Activated CD4-positive, CD25-positive, alpha-beta regulatory T cell treated with anti-CD3 and anti-CD28 coated beads, Interleukin-2, amount 50 U/mL, for 72 hours (primary cell): ENCODE measurements at places on chromosomes 1 and 21.
A peak's percentile ranks its signal among the peaks of the same experiment; 100 is the strongest.

GRCh38 chr1:107415241-107415640 lies 274.4 kb downstream of the NTNG1 start:
- no peak for DNase-seq

GRCh38 chr1:63906047-63906704 lies 132.4 kb downstream of the ROR1 start:
- DNase-seq = no peak

DNA sequence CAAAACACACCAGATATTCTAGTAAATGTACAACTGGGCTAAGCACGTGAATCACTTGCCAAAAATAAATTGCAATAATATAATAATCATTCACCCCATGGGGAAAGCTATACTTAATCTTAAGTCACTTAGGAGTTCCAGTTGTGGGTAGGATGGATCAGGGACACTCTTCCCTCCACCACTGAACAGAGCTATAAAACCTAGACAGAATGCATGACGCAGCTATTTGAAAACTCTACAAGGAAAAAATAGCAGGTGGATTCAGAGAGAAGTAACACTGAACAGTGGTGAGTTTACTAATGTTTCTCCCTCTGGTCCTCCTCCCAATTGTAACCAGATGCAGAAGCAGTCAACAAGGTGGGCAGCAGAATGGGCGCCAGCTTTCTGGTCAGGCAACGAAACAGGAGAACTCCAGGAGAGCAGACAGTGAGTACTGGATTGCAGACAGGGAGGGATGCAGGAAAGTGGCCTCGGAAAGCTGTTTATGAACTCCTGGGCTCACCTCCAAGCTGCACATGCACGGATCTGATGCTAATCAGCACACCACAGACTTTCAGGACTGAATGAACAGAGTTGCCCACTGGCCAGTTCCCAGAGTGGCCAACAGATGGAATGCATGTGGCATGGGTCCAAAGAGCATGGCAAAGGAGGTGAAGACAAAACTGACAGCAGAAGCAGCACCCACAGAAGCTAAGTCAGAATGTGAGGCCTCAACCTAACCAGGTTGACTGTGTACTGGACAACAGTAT lies 41.4 kb downstream of the TARBP1 start:
- no peak for DNase-seq

- DNase-seq = peak; percentile 49
These were observed 2.7 kb upstream of the SDC3 start for GRCh38 chr1:30911059-30911954.

DNA sequence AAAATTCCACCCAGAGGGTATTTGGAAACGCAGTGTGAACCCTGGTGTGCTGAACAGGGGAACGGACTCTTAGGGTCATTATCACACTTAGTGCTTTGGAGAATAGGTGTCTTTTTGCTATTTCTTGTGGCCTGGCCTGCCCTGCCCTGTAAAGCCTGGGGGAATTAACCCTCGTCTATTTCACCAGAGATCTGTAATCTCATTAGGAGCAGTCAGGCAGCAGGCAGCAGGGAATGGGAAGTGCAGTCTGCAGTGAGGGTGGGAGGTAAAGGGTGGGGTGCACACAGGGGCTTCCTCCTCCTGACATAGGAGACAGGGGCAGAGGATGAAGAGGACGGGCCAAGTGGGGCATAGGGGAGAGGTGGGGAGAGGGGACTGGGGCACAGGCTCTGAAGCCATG lies 1.1 kb upstream of the SLC1A7 start:
- DNase-seq = no peak

GRCh38 chr1:79859212-79859948 lies 852.9 kb upstream of the ADGRL4 start:
- no peak for DNase-seq

DNA sequence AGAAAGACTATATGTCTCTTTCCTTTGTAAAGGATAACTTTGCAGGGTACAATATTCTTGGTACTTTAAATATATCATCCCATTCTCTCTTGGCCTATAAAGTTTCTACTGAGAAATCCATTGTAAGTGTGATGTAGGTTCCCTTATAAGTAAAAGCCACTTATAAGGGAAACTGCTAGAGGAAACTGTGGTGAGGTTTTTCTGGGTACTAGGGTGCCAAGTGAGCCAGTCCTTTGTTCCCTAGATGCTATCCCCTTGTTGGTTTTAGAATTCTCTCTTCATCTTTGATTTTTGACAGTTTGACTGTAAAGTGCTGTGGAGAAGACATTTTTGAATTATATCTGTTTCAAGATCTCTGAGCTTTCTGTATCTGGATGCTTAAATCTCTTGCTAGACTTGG lies 108.9 kb upstream of the NEK7 start:
- DNase-seq = no peak

GRCh38 chr1:67750691-67751054 lies 65.7 kb downstream of the GADD45A start:
- no peak for DNase-seq

DNA sequence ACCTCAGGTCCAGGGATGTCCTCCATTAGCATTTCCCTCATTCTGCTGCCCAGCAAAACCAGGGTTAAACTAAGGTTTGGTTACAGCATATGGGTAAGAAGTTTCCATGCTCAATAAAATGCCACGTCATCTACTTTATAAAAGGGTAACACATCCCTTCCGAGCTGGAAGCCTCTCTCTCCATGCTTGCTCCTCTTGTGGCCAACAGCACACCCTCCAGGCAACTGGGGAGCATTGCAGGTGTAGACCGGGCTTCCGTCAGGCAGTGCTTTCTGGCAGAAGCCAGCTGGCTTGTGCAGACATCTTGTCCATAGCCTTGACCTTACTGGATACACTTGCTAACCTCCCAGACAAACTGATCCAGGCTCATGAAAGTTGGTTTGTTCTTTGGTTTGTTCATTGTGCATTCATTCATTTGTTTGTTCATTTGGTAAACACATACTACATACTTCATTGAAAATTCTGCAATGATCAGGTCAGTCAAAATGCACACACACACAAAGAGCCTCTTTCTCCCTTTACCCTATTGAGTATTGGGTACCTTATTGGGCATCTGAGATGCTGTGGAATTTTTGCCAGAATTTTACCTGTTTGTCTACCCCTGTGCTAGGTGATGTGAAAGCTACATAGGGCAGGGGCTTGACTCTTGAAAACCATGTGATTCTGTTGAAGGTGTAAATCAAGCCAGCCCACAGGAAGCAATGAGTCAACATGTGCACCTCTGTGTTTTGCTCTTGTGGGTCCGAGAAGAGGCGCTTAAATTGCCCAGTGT lies 422.8 kb downstream of the CAMTA1 start:
- DNase-seq = no peak

GRCh38 chr1:51671527-51672325 lies 54.8 kb downstream of the OSBPL9 start:
- DNase-seq = no peak

DNA sequence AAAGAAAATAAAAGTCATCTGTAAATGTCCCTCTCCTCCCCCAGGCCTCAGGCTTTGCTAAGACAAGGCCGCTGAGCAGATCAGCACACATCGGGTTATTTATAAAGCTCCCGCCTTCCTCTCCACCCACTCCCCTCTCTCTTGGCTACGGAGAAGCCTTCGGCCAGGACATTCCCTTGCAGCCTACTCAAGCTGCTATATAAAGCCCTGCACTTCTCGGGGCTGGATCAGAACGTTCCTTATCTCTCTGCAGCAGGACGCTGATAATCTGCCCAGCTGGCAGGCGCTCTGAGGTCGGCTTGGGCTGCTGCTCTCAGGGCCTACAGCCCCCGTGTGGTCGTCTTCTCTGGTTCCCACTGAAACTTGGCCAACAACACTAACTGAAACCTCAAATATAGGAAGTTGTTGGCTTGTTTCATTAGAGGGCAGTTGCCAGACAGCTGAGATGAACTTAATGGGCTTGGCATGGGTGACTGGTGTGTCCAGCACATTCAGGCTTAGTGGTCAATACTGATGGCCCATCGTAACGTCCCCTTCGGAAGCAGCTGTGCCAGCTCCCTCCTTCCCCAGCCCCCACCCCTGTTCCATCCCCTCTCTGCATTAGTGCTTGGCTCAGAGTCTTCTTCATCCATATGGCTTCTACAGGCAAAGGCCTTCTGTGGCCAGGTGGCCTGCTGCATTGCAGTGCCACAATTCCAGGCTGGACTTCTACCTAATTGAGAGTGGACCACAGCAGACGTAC lies 64.6 kb downstream of the IER5 start:
- no peak for DNase-seq

GRCh38 chr1:233671286-233671685 lies 57.4 kb downstream of the KCNK1 start:
- no peak for DNase-seq

- DNase-seq = no peak
These were observed 35.0 kb upstream of the VWA5B1 start for GRCh38 chr1:20255666-20256065.

- no peak for DNase-seq
These were observed 32.4 kb downstream of the SPTA1 start for GRCh38 chr1:158654086-158654485.

GRCh38 chr1:55544826-55545225 lies 329.7 kb upstream of the USP24 start:
- DNase-seq = no peak

GRCh38 chr1:204439621-204440375 lies 28.2 kb upstream of the PPP1R15B start:
- DNase-seq = no peak

DNA sequence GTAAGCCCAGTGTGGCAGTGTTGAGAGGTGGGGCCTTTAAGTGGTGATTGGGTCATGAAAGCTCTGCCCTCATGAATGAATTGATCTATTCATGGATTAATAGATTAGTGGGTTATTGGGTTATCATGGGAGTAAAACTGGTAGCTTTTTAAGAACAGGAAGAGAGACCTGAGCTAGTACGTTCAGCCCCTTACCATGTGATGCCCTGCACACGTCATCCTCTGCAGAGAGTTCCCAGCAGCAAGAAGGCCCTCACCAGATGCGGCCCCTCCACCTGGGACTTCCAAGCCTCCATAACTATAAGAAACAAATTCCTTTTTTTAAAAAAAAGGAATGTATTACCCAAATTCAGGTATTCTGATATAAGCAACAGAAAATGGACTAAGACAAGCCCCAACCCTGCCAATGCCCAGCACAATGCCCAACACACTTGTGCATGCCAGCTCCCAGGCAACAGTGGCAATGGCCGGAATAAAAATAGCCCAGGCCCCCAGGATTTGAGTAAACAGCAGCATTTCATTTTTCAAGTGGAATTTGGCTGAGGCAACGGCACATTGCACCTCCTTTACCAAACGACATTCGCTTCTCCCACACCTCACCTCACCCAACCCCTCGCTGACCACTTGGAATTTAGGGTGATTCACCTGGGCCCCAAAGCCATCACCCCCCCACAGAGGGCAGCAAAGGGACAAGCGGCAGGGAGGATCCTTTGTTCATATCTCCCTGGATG lies 215.9 kb downstream of the TOMM20 start:
- no peak for DNase-seq

DNA sequence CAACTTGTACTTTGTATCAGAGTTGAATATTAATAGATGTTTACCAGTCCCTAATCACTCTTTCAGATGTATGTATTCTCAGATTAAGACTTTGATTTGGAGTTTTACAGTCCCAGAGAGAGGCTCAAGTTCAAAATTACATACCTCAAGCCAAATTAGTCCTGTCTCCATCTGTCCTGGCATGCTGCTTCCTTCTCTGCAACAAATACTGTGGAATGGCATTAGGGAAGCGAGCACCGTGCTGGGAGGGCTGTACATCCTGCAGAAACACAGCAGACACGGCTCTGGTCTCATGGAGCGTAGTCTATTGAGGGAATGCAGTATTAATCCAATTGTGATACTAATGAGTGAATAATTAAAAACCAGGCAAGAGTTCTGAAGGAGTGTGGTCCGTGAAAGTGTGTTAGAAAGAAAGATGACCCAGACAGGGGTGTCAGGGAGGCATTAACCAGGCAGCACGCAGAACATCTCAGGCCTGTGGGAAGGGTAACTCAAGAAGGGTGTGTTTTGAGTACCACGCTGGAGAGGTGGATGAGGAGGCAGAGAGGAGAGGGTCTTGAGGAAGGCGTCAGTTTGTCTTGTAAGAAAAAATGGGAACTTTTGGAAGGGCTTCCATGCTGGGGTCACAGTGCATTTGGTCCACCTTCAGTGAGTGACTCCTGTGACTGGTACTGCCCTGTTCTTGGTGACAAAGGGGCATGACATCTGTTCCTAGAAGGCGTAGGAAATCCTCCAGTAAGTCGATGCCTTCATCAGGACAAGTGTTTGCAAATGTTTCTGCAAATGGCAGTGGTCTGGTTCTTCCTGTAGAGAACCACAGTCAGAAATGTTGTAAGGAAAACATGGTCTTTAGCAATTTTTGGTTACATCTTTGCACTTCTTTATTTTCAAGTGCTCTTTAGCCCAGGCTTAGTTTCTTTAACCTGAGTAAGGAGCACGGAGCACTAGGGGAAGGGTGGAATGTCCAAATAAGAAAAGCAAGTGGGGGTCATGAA lies 1.6 kb downstream of the RAB4A start:
- no peak for DNase-seq

DNA sequence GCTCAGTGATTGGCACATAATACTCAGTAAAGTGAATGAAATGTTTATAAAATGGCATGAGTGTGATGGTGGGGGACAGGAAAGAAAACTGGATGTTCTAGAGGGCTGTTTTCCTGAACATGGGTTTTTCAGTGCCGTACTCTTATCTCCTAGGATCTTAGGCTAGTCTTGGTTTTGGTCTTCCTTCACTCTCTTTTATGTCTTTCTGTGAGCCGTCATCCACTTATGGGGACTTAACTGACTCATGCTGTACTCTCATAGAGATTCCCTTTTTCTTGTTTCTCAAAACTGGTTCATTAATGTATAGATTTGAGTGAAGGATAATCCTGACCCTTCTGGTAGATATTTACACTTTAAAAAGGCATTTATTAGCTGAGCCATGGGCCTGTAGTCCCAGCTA lies 16.6 kb downstream of the AGO3 start:
- DNase-seq = no peak
